ENCODE measurements at places on chromosomes 12 and 14.

DNA sequence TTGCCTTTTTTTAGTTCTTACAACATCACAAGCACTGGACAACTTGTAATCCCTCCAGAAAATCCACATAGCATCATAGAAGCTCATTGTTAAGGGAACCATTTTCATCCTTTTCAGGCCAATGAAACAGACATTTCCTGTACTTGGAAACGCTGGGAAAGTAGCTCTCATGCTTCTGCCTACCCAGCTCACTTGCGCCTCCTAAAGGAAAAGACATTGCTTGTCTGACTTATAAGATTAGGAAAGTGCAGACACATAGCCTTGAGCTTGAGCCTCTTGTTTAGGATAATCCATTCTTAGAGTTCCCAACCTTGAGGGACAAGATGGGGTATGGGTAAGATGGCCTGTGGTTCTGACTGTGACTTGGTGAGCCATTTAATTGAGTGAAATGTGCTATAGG lies 589.5 kb downstream of the NOVA1 start:
- DNase-seq: no peak

- peak; percentile 76 for DNase-seq
These were observed 5.2 kb upstream of the RIMKLB start for GRCh38 chr12:8692573-8692972.

- no peak for DNase-seq
These were observed 1037.8 kb downstream of the TMEM121 start for GRCh38 chr14:106564058-106564643.

GRCh38 chr12:105508096-105508495 lies 177.6 kb downstream of the C12orf75 start:
- DNase-seq: no peak

DNA sequence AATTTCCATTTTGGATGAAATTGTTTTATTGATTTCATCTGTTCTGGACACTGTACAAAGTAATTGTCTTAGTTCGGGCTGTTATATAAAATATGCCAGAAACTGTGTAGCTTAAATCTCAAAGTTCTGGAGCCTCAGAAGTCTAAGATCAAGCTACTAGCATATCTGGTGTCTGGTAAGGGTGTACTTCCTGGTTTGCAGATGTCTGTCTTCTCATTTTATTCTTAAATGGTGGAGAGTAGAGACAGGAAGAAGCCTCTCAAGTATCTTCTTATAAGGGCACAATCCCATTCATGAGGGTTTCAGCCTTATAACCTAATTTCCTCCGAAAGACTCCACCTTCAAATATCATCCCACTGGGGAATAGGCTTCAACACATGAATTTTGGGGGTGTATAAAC lies 51.3 kb downstream of the MON2 start:
- no peak for DNase-seq

DNA sequence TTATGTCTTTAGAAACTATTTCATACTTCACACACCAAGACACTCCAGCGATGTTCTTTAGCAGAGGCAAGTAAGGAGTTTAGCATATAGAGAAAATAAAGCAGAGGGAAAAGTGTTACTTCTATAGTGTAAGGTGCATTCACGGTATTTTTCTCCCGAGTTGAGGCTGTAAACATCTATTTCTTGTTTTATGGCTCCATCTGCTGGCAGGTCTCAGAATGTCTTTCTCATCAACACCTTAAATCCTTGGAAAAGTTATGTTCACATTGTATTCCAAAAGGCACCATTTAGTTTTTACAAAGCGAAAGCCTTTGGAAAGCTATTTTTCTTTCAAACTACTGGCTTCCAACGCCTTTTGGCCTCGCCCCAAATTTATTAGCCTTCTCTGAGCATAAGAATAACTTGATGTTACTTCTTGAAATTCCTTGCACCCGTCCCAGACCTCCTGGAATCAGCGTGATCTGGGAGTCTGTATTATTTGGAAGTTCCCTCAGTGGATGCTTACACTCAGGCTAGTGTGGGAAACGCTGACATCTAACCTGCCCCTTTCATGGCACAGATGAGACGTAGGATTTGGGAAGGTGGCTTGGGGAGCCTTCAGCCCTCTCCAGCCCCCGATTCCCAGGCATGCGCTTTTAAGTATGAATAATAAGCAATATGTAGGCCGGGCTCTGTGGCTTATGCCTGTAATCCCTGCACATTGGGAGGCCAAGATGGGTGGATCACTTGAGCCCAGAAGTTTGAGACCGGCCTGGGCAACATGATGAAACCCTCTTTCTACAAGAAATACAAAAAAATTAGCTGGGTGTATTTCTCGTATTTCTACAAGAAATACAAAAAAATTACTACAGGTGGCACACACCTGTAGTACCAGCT lies 1.9 kb upstream of the PIWIL1 start:
- DNase-seq: peak; percentile 52
